Globus pallidus (tissue), 1 donor: ENCODE measurements at places on chromosomes 2 and 18.
A peak's percentile ranks its signal among the peaks of the same experiment; 100 is the strongest.

DNA sequence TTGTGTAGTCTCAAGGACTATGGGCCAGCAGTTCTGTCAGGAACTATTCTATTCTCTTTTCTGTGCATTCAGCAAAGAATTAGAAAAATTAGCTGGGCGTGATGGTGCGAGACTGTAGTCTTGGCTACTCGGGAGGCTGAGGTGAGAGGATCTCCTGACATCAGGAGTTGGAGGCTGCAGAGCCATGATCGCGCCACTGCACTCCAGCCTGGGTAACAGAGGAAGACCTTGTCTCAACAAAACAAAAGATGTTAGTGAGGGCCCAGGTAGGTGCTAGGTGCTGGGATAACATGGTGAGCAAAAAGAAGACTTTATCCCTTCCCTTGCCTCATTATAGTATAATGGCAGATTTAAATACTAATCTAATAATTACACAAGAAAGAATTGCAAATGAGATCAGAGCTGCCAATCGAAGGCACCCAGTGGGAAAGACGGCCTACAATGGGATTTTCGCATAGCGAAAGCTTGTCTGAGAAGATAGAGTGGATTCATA lies 447 bp upstream of the MRPL19 start:
- DNase-seq = no peak

DNA sequence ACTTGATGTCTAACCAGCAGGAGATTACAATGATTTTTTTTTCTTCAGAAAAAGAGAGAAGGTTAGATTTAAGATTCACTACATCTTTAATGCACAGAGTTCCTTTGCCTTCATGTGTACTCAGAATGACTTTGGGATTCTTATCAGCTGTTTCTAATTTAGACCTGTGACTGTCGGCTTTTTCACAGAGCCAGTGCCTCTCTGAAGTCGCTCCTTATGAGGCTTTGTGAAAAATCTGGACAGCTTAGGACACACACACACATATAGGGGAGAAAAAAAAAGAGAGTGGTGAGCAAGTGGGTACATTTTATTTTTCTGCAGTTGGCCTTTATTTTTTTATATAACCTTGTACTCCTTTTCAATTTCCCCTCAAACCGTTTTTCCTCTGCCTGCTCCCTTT lies 893.1 kb upstream of the CELF4 start:
- no peak for DNase-seq

- DNase-seq = no peak
These were observed 50.6 kb upstream of the IKZF2 start for GRCh38 chr2:213202011-213202410.

- DNase-seq = no peak
These were observed 138.5 kb downstream of the MEIS1 start for GRCh38 chr2:66573416-66573815.

DNA sequence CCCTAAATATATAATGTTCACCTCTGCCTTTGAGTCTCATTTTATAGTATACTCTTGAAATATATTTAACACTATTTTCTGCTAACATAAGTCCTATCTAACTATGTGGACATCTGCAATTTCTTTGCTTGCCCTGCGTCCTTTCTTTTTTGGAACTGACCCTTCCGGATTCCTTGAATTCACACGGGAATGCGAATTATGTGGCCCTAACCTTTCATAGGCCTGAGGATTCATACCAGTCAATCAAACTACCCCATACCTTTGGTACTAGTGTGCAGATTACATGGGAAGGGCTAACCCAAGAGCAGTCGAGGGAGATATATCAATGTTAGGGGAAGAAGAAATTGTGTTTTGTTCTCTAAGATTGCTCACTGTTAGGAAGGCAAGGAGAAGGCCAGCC lies 56.4 kb downstream of the NRXN1 start:
- no peak for DNase-seq

GRCh38 chr2:68403199-68403644 lies 38.1 kb downstream of the PLEK start:
- no peak for DNase-seq

- peak; percentile 11 for DNase-seq
These were observed 2.2 kb downstream of the INO80D start for GRCh38 chr2:206083602-206084438.

DNA sequence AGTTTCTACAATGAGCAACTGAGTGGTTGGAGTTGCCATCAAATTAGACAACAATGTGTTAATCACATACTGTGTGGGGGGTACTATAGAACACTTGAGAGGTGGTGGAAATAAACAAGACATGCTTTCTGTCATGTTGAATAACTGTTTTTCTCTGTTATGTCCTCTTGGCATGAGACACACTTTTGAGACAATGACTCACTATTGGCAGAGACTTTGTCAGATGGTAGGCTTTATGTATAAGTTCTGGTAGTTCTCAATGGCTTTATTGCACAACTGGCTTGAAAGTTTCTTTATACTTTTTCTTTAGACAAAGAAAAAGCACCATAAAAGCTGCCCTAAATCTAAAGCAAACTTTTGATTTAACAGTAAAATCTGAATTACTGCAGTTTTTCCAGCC lies 578.7 kb downstream of the ADCYAP1 start:
- DNase-seq = no peak

DNA sequence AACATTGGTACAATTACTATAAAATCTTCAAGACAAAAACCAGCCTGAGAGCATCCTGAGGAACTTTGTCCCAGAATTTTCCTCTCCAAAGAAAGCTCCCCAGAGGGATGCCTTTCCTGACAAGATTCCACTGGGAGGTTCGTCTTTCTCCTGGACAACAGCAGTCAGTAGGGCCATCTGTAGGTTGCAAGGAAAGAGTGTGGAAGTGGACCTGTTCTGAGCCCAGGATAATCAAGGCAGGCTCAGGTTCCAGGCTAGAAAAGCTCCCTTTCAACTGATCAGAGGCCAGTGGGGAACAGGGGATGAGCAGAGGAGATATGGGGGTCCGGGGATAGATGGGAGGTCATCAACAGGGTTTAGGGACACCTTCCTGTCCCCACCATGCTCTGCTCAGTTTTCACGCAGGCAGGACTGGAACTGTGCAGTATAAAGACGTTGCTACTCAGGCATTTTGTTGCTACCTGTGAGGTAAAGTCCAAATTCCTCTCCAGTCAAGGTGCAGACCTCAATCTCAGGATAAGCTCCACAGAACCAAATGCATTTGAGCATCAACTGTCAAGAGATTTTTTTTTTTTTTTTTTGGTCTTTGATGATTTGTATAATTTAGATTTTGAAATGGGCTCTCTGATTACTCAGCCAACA lies 126.2 kb downstream of the STRN start:
- no peak for DNase-seq

DNA sequence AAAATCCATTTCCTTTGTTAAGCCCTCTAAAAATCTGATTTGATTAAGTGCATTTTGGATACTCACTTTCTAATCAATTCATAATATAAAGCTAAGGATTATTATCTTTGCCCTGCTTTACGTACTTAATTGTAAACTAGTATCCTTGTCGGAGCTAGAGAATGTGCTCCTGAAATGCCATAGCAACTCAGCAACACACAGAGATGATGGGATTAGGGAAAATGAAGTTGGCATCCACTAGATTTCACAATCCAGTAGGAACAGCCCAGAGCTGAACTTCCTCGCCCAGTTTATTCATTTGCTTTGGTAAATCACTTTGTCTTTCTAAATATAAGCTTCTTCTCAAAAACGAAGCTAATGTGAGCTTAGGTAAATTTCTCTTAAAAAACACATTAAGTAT lies 386.3 kb downstream of the CTNNA2 start:
- DNase-seq = no peak

GRCh38 chr18:13598591-13598990 lies 127.8 kb downstream of the FAM210A start:
- no peak for DNase-seq

- DNase-seq = no peak
These were observed 117.1 kb downstream of the NOL10 start for GRCh38 chr2:10572701-10573100.

GRCh38 chr2:43345872-43346271 lies 119.5 kb upstream of the ZFP36L2 start:
- no peak for DNase-seq

DNA sequence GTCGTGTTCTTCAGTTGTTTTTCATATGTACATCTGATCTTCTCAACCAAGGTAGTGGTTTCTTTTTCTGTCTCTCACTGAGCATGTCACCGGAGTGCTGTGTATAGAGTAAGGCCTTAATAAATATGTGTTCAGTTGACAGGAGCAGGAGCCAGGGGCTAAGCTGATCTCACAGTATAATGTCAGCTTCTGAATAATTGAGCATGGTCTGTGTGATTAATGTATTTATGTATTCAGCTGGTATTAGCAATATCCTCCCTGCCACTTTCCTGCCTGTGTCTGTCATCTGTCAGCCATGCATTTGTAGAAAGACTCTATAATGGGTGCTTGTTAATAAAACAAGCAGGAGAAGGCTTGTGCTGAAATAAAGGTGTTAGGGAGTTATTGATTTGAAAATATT lies 198.9 kb downstream of the ADCYAP1 start:
- DNase-seq = no peak
